ENCODE measurements at places on chromosomes 3 and 15. TPM values are rescaled to one million over a fixed set of nuclear protein-coding genes. Genes with fewer than 3 reads are reported as not detected.

DNA sequence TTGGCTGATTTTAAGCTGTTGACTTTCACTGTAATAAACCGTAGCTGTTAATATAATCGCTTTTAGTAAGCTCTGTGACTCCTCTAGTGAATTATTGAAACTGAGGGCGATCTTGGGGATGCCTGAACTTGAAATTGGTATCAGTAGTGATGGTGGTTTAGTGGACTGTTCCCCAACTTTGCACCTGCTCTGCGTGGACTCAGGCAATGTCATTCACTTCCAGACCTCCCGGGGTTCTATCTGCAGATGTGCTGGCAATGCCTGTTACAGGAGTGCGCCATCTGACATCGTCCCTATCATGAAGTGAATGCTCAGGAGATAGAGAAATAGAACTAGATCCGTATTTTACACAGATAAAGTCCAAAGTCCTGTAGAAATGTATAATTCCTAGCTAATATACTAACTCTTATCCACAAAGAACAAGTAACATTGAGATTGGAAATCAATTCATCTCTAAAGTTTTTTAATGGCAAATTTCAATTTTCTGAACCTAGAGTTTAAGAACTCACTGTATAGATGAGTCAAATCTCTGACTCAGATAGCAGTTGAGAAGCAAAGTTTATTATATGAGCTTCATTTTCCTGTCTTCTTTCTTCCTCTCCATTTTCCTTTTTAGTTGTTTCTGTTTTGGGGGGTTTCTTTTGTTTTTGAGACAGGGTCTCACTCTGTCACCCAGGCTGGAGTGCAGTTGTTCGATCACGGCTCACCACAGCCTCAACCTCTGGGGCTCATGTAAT, 51.8 kb downstream of the HEG1 start:
- no peak for DNase-seq

FSD2 gene
- total RNA-seq, result not detected

GRCh38 chr15:81008312-81008711, 7.6 kb downstream of the TLNRD1 start:
- no peak for DNase-seq

CTXN2 gene
- total RNA-seq, result not detected

DNA sequence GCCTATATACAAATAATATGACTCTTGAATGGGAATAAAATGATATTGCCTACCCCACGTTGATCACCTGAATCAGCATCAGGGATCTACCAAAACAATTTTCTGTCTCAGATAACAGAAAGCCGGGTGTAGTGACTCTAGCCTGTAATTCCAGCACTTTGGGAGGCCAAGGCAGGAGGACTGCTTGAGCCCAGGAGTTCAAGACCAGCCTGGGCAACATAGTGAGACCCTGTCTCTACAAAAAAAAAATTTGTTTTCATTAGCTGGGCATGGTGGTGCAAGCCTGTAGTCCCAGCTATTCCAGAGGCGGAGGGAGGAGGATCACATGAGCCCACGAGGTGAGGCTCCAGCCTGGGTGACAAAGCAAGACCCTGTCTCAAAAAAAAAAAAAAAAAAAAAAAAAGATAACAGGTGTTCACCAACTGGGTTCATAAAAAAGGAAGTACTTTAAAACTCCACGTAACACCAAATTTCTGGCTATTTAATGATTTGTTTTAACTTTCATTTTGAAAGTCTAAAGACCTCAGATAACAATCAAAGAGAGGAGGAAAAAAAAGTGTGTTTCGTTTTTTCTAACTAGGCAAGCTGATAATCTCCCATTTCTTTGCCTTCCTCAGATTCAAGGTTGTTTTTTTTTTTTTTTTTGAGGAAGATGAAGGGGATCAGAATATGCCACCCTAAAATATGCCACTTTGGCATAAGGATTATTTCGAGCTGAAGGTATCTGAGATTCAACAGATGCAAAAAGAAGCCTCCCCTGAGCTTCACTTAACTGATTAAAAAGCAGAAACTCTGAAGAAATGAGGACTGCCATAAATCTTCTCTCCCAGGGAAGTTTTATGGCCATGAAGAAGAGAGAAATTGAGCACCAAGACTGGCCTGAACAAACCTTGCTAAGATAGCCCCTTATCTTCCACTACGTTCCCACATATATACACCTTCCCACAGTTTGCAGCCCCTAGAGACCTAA, 44.1 kb downstream of the TRANK1 start:
- no peak for DNase-seq

DNA sequence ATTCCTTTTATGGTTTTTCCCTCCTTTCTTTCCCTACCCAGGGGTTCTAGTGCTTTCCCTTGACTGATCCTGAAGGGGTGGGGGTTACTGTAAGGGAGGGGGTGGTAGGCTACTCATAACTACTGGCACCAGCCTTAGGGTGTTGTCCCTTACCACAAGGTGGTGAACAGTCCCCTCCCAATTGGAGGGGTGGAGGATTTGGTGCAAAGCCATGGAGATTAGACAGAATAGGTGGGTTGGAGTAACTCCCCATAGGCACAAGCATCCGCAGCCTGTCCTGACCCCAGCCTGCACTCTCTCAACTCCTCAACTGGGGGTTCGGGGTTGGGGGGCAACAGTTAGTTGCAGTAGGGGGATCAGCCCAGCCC, 2.6 kb upstream of the HYAL2 start:
- DNase-seq, result no peak

All from ovary (tissue), 10 donors.